OCI-LY7 (cell line): ENCODE measurements at places on chromosomes 7 and 10. TPM values are rescaled to one million over a fixed set of nuclear protein-coding genes. Genes with fewer than 3 reads are reported as not detected.

Gene C10orf53
- not detected in 2 replicates for total RNA-seq

Gene GPR15LG
- total RNA-seq = not detected in 2 replicates

Gene CLRN3
- not detected in 2 replicates for total RNA-seq

Gene HOXA2
- 0.42 TPM in 1 of 2 replicates, not detected in the other for total RNA-seq

Gene TSPAN12
- total RNA-seq = not detected in 2 replicates

Gene KBTBD2
- 34.5 and 40.8 TPM in 2 replicates for total RNA-seq
